ENCODE measurements at places on chromosomes 13 and 19.
A peak's percentile ranks its signal among the peaks of the same experiment; 100 is the strongest.

DNA sequence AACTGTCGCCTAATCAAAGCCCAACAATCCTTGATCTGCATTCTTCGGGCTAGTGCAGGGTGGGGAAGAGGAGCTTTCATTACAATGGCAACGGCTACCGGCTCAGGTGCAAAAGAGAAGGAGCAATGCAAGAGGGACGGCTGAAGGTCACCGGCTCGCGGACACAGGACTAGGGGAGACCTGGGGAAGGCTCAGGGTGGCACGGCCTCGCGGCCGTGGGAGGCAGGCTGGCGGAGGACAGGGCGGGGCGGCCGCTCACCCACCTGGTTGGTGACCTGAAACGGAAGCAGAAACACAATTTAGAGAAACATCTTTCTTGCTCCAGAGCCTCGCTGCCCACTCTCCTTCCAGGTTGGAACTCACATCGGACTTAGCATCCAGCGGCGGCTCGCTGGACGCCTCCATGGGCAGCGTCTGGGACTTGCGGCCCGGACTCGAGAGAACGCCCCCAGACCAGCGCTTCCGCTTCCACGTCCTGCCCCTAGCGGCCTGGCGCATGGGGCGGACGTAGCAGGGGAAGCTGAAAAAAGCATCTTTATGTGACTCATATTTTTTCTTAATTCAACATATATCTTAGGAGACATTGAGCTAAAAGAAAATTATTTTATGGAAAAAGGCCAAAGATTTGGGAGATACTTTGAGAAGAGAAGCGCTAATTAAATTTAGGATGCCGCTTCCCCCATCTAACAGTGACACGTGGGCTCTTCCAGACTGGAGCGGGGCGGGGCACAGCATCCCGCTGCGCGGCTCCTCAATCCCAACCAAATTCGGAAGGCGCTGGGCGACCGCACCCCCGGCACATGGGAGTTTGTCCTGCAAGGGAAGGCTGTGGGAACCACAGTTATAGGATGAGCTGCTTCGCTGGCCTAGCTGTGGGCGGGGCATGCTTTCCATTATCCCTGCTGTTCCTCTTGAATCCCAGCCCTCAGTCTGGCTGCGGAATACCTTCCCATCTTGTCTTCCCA, at the start of gene COMMD6:
Gene COMMD6 (minus strand): TSS at position 441 of the 965 bp plus-strand sequence. CDS start 36 bp downstream, at position 405.
- DNase-seq: peak; percentile 89

GRCh38 chr19:10829967-10830366, 6.0 kb downstream of the TMED1 start:
- DNase-seq: no peak

- DNase-seq: no peak
Measured at GRCh38 chr13:19158526-19159174, 23.0 kb downstream of the TUBA3C start.

GRCh38 chr19:5232798-5233505, 107.7 kb downstream of the PTPRS start:
- DNase-seq: no peak

DNA sequence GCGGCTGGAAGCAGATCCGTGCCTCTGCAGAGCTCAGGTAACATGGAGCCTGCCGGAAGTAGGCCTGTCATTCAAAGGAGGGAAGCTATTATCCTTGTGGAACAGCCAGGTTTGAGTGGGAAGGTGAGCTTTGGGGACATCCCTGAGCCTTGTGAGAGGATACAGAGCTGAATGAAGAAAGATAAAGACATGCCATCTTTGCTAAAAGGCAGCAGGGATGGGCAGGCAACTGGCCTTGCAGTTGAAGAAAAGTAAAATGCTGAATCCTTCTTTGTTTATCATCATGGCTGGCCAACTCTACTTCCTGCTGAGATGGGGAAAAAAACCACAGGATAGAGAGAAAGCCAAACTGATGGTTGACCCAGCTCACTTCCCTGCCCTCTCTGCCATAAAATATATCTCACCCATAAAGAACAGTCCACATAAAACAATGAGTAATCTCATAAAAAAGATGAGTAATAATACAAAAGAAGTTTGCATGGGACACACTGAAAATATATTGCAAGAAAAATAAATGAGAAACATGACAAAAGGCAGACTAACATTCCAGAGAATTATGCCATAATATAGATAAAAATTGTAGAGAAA, 226.3 kb downstream of the DLEU7 start:
- DNase-seq: no peak
